Fibroblast of skin of right quadriceps (primary cell): ENCODE measurements at places on chromosomes 3 and 15.

GRCh38 chr3:34856081-34856947 is 783.0 kb upstream of the ARPP21 start:
- DNase-seq: peak; percentile 31

DNA sequence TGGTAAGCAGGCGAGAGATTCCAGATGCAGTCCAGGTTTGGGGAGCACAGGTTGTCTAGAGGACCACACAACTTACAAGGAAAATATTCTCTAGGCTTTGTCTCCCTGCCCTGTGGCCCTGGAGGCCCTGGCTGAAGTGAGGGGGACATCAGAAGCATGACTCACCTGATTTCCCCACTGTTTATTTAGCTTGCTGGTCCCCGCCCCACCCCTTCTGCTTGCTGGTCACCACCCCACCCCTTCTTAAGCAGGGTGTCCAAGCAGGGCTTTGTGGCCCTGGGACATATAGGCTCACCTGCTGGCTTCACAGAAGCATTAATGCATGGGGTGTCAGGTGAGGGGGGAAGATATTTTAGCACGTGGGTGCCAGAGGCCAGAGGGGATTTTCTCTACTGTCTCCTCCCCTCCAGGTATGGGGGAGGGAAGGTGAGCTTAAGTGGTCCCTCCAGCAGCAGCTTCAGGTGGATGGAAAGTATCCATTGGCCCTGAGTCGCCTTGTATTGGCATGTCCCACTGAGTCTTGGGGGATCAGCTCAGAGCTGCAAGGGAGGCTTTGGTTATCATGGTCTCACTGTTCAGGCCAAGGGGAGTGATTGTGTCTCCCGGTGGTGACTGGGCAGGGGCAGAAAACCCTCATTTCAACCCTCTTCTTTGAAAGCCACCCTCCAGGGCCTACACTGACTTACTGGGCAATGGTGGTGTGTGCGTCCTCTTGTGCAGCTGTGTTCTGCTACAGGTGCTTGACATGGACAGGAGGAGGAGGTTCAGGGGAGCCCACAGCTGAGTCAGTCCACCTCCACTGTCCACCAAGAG is 49.8 kb downstream of the GASK1A start:
- no peak for DNase-seq

GRCh38 chr3:164479406-164479805 is 598.9 kb downstream of the SI start:
- no peak for DNase-seq

GRCh38 chr3:160486459-160486869 is 36.9 kb upstream of the TRIM59 start:
- DNase-seq: peak; percentile 60

GRCh38 chr3:24850245-24850644 is 355.6 kb upstream of the THRB start:
- no peak for DNase-seq

DNA sequence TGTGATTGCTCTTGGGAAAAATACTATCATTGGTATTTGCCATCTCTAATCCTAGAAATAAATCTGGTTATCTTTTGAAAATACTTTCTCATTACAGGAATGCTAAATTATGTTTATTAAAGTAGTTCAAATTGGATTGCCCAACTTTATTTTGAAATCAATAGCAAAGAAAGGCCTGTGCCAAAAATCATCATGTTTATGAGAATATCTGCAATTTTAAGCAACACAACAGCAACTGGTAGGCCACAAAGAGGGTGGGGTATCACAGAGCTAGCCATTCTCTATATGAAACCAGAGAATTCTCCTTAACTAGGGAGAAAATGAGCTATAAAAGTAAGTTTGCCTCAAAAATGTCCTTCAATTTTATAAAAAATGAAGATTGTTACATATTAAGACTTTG is 11.9 kb upstream of the TM4SF19 start:
- DNase-seq: no peak

DNA sequence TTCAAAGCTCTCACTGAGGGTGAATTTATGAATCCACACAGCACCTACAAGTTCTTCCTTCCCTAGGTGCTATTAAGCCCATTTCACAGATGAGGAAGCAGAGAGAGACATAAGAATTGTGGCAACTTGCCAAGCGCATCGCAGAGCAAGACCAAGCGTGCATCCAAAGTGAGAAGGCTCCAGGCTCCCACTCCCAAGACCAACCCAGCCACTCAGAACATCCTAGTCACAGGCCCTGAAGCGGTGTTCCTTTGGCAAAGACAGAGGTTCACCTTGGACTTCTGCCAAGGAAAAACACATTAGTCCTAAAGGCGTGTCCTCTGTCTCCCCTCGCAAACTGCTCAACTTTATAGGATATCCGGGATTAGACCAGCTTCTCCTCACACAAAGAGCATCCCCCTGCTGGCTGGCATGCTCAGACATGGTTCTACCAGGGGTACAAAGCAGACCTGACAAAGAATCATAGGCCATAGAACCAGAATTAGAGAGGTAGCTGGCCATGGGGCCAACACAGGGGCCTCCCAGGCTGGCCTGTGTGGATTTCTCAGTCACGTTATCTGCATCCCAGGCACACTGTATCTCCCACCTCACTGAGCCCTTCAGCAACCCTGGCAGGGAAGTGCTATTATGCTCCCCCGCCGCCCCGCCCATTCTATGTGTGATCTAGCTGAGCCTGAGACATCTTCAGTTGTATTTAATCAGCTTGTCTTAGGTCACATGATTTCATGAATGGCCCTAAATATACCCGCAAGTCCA is 160.2 kb downstream of the FOXP1 start:
- peak; percentile 49 for DNase-seq

DNA sequence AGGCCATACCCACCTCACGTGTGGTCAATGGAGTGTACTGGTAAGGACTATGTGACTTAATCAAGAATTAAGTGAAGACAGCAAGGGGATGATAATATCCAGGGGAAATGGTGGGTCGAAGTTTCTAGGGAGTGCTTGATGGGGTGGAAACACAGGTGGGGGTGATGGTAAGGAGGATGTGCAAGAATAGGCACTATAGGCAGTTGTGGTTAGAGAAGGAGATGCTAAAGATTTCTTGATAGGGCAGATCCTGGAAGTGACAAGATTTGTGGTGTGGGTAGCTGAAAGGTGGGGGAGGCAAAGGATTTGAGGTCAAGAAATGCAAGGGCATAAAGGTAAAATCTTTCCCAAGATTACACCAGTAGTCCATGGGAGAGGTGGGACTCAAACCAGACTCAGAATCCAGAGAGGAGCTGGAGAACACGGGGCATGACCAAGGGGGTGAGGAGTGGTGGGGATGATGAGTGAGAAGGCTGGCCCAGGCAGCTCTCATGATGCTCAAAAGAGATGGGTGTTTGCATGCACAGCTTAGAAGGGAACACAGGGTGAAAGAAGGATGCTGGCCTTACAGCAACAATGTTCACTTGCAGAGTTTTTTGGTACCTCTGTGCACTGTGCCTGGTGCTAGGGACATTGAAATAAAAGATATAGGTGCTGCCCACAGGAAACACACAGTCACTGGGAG is 78.4 kb downstream of the CCR1 start:
- no peak for DNase-seq

DNA sequence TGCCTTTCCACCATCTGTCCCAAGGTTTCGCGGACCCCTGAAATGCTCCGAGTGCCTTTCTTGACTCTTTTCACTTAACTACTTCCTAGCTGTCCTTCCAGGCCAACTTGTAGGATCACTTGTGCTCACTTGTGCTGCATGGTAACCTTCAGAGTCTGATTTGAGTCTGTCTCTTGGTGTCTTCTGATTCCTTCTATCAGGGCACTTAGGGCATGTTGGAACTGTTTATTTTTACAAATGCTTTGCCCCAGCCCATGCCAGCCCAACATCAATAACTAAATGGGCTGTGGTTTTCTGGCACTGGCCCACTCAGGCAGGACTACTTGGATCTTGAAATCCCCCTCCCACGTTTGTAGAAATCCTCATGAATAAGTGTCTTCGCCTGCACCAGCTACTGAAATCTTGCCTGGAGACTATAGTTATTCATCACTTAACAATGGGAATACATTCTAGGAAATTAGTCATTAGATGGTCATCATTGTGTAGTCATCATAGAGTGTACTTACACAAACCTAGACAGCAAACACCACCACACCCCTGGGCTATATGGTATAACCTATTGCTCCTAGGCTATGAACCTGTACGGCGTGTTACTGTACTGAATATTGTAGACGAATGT is 123.1 kb upstream of the STRIT1 start:
- peak; percentile 67 for DNase-seq

DNA sequence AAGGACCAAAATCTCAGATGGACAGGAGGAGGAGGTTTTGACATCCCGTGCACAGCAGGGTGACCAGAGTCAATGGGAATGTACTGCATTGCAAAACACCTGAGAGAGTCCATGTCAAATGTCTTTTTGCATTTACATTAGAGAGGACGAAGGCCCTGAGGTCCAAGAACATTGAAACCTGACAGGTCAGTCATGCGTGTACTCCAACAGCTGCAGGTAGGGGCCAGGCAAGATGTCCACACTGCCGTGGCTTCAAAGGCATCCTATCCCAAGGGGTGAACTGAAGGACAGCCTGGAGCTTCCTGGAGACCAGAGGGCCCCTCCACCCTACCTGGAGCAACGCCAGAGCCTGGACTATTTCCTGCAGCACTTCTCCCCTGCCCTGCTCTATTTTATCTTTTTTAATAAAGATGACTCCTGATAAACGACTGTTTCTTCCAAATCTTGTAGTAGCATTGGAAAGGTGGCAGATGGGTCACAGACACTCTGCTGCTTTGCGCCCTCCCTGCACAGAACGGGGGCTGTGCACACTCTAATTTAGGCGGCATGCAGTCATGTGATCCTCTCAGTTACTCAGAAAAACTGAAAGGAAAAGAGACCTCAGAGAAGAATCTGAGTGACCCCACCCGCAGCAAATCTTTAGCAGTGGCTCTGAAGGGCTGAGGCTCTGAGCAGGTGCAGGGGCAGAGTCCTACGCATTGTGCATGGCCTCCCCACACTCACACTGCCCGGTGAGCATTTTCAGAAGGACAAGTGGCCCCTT is 68.2 kb downstream of the HMCES start:
- DNase-seq: no peak
